ENCODE measurements at places on chromosomes 5 and 9. TPM values are rescaled to one million over a fixed set of nuclear protein-coding genes. Genes with fewer than 3 reads are reported as not detected.
A peak's percentile ranks its signal among the peaks of the same experiment; 100 is the strongest.

TUT7 gene
- total RNA-seq, result 59.5 TPM

NEURL1B gene
- 9.9 TPM for total RNA-seq

TMEM174 gene
- not detected for total RNA-seq

PCDH12 gene
- 5.6 TPM for total RNA-seq

WHRN gene
- total RNA-seq, result 16.4 TPM

INSL6 gene
- not detected for total RNA-seq

WDR38 gene
- total RNA-seq, result not detected

PCDHB16 gene
- 4.3 TPM for total RNA-seq

DNA sequence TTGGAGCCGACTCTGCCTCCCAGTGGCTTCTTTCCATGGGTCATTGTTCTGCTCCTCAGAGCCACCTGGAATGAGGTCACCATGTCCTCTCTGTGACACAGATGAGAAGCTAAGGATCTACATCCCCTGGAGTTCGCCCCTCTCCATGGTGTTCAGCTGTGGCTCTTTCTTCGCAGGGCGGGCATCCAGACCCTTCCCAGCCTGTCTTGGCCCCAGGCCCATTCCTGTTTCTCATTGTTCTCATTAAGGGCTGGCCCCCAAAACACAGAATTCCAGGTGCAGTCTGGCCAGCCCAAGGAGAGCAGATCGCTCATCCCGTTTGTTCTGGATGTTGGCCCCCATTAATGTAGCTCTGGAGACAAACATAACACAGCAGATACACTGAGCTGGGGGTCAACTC is 66.4 kb upstream of the COL15A1 start:
- H3K36me3 ChIP-seq, result no peaks in the 10 kb centered on the region
- DNase-seq, result no peak
- H3K4me3 ChIP-seq, result no peak overlapping the region
- H3K4me1 ChIP-seq, result no peaks in the 10 kb centered on the region
- H3K27me3 ChIP-seq, result no peaks in the 10 kb centered on the region
- no peak overlapping the region for H3K27ac ChIP-seq

DNA sequence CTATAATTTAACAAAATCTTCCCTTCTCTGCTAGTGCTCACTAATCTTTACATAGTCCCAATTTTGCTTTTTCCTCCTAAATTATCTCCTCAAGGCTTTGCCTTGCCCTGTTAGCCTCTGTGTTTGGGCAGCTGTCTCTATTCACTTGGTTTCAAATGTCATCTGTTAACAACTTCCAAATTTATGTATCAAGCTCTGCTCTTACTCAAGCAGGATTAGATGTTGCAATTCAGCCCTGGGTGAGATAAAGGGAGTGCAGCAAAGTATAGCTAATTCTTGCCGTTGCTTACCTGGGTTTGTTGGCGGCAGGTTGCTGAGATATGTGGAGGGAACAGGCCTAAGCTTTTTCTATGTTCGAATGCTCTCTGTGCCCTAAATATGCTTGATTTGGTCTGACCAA is 483.8 kb downstream of the DMAC1 start:
- no peak overlapping the region for H3K4me3 ChIP-seq
- no peak for DNase-seq
- no peaks in the 10 kb centered on the region for H3K27me3 ChIP-seq
- no peak overlapping the region for H3K27ac ChIP-seq
- H3K4me1 ChIP-seq, result no peaks in the 10 kb centered on the region

GRCh38 chr9:126531035-126531571 is 82.6 kb upstream of the LMX1B start:
- no peaks in the 10 kb centered on the region for H3K36me3 ChIP-seq
- H3K27ac ChIP-seq, result no peak overlapping the region
- H3K4me1 ChIP-seq, result no peaks in the 10 kb centered on the region

DNA sequence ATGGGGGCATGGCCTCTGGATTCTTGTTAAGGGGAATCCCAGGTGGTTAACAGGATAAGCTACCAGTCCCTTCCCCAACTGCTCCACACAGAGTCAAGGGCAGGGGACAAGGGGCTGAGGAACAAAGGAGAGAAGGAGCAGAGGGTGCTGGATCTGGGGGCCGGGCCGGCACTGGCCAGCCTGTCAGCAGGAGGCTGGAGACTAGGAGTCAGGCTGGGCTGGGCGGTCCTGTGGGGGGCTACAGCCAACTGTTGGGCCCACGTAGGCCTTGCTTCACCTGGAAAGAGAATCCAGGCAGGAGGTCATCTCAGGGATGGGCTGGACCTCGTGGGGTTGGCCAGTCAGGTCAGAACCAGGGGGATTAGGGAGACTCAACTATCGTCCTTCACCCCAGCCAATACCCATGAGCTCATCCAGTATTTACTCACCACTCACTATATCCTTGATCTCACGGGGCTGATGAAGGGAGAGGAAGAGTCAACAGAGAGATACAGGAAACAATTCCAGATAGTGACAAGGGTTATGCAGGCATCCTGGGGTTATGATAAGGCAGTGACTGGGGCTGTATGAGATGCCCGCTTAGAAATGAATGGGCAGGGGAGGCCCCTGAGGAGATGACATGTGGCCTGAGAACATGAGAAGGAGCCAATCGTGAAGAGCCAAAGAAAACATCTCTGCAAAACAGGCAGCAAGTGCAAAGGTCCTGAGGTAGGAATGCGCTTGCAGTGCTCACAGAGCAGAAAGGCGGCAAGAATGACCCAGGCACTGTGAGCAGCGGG is 47.9 kb upstream of the SLC25A51 start:
- no peak for DNase-seq
- no peaks in the 10 kb centered on the region for H3K27me3 ChIP-seq
- no peaks in the 10 kb centered on the region for H3K4me1 ChIP-seq
- H3K36me3 ChIP-seq, result no peaks in the 10 kb centered on the region
- peak overlapping the region; percentile 53 for H3K27ac ChIP-seq

DNA sequence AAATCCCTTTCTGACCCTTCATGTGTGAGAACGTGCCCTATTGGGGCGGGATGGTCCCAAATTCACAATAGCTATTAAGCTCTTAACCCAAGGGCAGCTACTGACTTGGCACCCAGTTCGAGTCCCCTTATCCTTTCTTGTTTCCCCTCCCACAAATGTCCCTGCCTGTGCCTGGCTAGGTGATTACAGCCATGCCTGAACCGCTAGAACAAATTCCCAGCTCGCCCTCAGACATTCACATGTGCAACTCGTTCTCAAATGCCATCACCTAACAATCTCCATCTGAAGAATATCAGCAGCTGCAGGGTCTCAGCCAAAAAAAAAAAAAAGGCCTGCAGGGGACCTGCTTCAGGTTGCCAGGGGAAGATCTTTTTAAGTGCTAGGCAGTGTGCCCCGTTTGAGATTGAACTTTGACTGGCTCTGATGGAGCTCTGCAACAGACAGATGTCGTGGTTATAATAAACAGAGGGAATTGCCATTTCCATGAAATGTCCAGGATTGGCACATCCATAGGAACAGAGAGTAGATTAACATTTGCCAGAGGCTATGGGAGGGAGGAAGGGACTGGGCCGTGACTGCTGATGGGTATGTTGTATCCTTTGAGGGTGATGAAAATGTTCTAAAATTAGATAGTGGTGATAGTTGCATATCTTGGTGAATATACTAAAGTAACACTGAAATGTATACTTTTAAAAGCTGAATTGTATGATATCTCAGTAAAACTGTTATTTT is 347.2 kb upstream of the WWC1 start:
- no peaks in the 10 kb centered on the region for H3K36me3 ChIP-seq
- no peaks in the 10 kb centered on the region for H3K4me1 ChIP-seq
- no peak overlapping the region for H3K4me3 ChIP-seq
- H3K27ac ChIP-seq, result no peak overlapping the region
- H3K27me3 ChIP-seq, result no peaks in the 10 kb centered on the region
- no peak for DNase-seq

- H3K4me3 ChIP-seq, result no peak overlapping the region
- no peak overlapping the region for H3K27ac ChIP-seq
- no peaks in the 10 kb centered on the region for H3K27me3 ChIP-seq
Measured at GRCh38 chr5:56712895-56713591, 102.3 kb upstream of the MAP3K1 start.

DNA sequence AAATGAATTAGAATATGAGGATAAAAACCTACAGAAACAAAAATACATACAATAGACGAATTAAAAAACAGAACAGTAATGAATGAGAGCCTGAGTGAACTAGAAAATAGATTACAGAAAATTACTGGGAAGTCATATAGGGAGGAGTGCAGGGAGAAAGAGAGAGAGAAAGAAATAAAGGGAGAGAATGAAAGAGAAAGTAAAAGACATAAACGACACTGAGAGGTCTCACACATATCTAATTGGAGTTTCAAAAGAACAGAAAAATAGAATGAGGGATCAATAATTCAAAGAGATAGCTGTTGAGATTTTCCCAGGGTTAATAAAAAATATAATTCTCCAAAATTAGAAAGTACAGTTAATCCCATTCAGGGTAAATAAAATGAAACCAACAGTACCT is 156.4 kb upstream of the FTMT start:
- H3K27me3 ChIP-seq, result no peaks in the 10 kb centered on the region
- H3K36me3 ChIP-seq, result no peaks in the 10 kb centered on the region
- H3K4me1 ChIP-seq, result no peaks in the 10 kb centered on the region
- no peak overlapping the region for H3K4me3 ChIP-seq
- no peak for DNase-seq

GRCh38 chr5:102523541-102524175 is 24.9 kb upstream of the SLCO6A1 start:
- H3K27me3 ChIP-seq, result no peaks in the 10 kb centered on the region
- H3K4me1 ChIP-seq, result no peaks in the 10 kb centered on the region
- no peaks in the 10 kb centered on the region for H3K36me3 ChIP-seq
- no peak for DNase-seq
- H3K27ac ChIP-seq, result no peak overlapping the region

- no peaks in the 10 kb centered on the region for H3K36me3 ChIP-seq
- no peaks in the 10 kb centered on the region for H3K27me3 ChIP-seq
- no peaks in the 10 kb centered on the region for H3K4me1 ChIP-seq
- H3K4me3 ChIP-seq, result no peak overlapping the region
- H3K27ac ChIP-seq, result no peak overlapping the region
- DNase-seq, result no peak
Measured at GRCh38 chr5:81165493-81166119, 67.5 kb upstream of the CKMT2 start.

- H3K36me3 ChIP-seq, result no peaks in the 10 kb centered on the region
- H3K4me1 ChIP-seq, result no peaks in the 10 kb centered on the region
Measured at GRCh38 chr9:114688379-114688778, 6.4 kb upstream of the TEX48 start.

DNA sequence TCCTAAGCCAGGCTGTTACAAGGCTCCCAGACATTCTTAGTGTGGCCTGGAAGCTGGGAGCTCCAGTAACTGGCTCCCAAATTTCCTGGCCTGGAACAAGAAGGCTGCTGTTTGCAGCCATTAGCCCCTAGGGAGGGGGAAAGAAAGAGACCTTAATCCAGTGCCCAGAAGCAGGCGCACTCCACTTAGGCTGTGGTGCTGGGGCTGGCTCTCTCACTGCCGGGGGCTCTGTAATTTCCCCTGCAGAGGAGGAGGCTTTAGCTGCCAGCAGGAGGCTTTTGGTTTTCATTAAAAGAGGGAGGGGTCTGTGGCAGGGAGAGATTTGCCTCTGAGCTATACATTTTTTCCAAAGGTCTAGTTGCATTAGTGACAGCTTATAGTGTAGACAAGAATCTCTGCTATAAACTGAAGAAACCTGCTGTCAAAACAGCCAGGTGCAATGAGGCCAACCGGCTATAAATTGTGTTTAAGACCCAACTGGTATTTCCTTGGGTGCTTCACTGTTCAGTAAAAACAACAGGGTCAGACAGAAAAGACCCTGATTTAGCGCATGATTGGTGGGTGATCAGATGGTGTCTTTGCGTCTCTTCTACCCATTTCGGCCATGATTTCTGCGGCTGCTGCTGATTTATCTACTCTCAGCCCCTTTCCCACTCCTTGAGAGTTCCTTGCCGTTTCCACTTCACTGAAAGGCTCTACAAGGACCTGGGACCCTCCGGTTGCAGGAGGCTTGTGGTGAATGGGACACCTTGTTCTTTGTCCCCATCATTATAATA is 254.6 kb downstream of the AOPEP start:
- no peak overlapping the region for H3K4me3 ChIP-seq
- H3K27ac ChIP-seq, result peak overlapping the region; percentile 71
- no peak for DNase-seq
- no peaks in the 10 kb centered on the region for H3K27me3 ChIP-seq
- H3K4me1 ChIP-seq, result no peaks in the 10 kb centered on the region

GRCh38 chr5:106321242-106321641 is 1349.5 kb downstream of the EFNA5 start:
- H3K27me3 ChIP-seq, result no peaks in the 10 kb centered on the region
- no peaks in the 10 kb centered on the region for H3K36me3 ChIP-seq
- no peaks in the 10 kb centered on the region for H3K4me1 ChIP-seq
- no peak overlapping the region for H3K4me3 ChIP-seq

- no peaks in the 10 kb centered on the region for H3K36me3 ChIP-seq
- no peaks in the 10 kb centered on the region for H3K27me3 ChIP-seq
- H3K27ac ChIP-seq, result no peak overlapping the region
- no peak overlapping the region for H3K4me3 ChIP-seq
- H3K4me1 ChIP-seq, result no peaks in the 10 kb centered on the region
Measured at GRCh38 chr9:28730111-28730510, 1156.8 kb upstream of the C9orf72 start.

GRCh38 chr9:77575785-77576184 is 72.3 kb downstream of the GNA14 start:
- no peaks in the 10 kb centered on the region for H3K4me1 ChIP-seq
- no peak overlapping the region for H3K4me3 ChIP-seq
- no peak overlapping the region for H3K27ac ChIP-seq

DNA sequence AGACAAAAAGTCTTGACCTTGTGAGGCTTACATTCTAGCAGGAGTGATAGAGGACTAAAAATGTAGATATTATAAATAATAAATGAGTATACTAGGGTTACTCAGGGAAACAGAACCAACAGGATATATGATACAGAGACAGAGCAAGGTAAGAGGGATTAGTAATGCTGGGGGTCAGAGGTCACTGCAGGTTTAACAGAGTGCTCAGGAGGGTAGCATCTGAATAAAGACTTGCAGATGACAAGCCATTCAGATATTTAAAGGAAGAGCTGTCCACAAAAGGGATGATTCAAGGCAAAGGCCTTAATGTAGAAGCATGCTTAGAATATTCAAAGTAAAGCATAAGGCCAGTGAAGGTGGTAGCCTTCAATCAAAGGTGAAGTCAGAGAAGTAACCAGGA is 65.6 kb upstream of the SEMA6A start:
- H3K27ac ChIP-seq, result no peak overlapping the region
- H3K4me3 ChIP-seq, result no peak overlapping the region
- no peaks in the 10 kb centered on the region for H3K27me3 ChIP-seq
- no peaks in the 10 kb centered on the region for H3K36me3 ChIP-seq
- H3K4me1 ChIP-seq, result no peaks in the 10 kb centered on the region

- no peaks in the 10 kb centered on the region for H3K27me3 ChIP-seq
- H3K27ac ChIP-seq, result no peak overlapping the region
- DNase-seq, result no peak
- H3K36me3 ChIP-seq, result no peaks in the 10 kb centered on the region
- no peak overlapping the region for H3K4me3 ChIP-seq
Measured at GRCh38 chr5:1182633-1183423, 18.6 kb upstream of the SLC6A19 start.

- no peak for DNase-seq
- no peak overlapping the region for H3K27ac ChIP-seq
- H3K4me3 ChIP-seq, result no peak overlapping the region
- no peaks in the 10 kb centered on the region for H3K36me3 ChIP-seq
Measured at GRCh38 chr9:32869404-32869803, 86.1 kb downstream of the TMEM215 start.
